SK-N-SH (cell line): ENCODE measurements at places on chromosomes 6 and 20. TPM values are rescaled to one million over a fixed set of nuclear protein-coding genes. Genes with fewer than 3 reads are reported as not detected.

GRCh38 chr6:39137245-39137644 lies 22.3 kb upstream of the SAYSD1 start:
- no peak for DNase-seq

DNA sequence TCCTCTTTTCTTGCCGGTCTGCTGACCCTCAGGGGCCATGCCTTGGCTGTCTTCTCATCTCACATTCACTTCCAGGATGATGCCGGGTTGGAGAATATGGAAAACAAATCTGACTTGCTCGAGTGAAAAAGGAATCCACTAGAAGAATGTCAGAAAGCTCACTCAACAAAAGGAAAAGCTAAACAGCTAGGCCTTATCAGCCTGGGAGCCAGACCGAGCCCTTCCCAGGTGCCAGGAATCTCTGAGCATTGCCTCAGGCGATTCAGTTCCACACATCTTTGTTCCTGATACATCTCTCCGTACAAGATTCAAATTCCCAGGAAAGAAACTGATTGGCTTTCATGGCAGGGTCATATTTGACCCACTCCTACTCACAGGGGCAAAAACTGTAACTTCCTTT lies 9.2 kb upstream of the OSER1 start:
- DNase-seq: no peak

DNA sequence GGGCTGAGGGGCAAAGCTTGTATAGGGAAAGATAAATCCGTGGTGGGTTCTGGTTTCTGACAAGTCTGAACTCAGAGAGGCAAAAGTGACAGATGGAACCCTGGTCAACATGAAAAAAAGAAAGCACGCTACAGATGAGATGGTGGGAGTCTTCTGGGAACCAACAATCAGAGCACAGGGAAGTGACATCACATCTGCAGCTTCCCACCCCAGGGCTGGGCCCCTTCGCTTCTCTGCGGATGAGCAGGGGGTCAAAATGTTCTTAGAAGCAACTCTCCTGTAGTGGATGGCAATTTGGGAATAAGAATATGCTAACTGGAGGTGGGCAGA lies 129.2 kb upstream of the AKAP12 start:
- DNase-seq: no peak

- DNase-seq: no peak
Measured at GRCh38 chr6:41487860-41488432, 58.2 kb upstream of the FOXP4 start.

DNA sequence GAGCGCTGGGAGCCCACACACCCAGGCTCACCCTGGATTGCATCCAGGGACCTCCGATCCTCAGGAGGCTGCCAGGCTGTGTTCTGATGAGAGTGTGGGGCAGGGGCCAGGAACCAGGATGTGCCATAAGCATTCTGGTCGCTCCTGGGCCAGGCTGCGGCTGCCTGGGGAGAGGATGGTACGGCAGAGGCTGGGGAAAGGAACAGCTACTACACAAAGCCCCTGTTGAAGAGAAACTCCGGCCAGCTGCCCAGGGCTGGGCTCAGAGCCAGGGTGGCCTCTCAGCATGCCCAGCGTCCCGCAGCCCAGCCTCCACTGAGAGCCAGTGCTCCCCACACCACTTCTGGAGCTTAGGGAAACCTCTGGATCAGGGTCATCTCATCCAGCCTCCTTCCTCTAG lies 21.7 kb upstream of the OCSTAMP start:
- peak; percentile 73 for DNase-seq

PNLDC1 gene
- not detected in 2 replicates for polyA plus RNA-seq

DNA sequence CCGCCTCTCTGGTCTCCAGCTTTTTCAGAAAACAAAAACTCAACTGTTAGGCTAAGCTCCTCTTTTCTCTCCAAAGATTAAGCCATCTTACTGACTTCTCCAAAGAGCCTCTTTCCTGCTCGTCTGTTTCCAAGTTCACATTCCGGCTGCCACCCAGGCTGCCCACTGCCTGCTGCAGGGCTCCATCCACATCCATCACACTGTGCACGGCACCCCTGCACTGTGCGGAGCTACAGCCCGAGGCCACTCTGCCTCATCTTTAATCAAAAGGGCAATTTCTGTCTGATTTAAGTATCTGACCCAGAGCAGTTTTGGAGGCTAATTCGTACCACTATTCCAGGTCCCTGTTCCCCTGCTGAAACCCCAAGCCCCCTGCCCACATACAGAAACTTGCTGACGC lies 141.6 kb upstream of the ARMC2 start:
- no peak for DNase-seq

DNA sequence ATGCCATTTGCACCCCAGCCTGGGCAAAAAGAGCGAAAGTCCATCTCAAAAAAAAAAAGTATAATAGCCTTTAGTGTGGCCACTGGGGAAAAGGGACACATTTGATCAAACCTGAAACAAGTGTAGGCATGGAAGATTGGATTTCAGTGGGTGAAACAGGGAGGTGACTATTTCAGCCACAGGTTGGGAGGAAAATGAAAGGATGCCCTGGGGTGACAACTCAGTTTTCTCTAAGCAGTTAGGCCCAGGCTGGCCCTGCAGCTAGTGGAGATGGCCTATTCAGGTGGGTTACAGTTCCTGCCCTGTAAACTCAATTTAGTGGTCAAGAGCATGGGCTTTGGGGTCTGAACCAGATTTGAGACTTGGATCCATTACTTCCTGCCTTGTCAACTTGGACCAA lies 36.4 kb downstream of the SPATA2 start:
- DNase-seq: no peak

PRR18 gene
- 0.02 TPM in 1 of 2 replicates, not detected in the other for polyA plus RNA-seq

WTAP gene
- polyA plus RNA-seq: 12.8 and 14.0 TPM in 2 replicates

ERVFRD-1 gene
- polyA plus RNA-seq: not detected in 2 replicates

REM1 gene
- 6.1 and 7.1 TPM in 2 replicates for polyA plus RNA-seq

RGL2 gene
- polyA plus RNA-seq: 59.4 and 71.2 TPM in 2 replicates

DNA sequence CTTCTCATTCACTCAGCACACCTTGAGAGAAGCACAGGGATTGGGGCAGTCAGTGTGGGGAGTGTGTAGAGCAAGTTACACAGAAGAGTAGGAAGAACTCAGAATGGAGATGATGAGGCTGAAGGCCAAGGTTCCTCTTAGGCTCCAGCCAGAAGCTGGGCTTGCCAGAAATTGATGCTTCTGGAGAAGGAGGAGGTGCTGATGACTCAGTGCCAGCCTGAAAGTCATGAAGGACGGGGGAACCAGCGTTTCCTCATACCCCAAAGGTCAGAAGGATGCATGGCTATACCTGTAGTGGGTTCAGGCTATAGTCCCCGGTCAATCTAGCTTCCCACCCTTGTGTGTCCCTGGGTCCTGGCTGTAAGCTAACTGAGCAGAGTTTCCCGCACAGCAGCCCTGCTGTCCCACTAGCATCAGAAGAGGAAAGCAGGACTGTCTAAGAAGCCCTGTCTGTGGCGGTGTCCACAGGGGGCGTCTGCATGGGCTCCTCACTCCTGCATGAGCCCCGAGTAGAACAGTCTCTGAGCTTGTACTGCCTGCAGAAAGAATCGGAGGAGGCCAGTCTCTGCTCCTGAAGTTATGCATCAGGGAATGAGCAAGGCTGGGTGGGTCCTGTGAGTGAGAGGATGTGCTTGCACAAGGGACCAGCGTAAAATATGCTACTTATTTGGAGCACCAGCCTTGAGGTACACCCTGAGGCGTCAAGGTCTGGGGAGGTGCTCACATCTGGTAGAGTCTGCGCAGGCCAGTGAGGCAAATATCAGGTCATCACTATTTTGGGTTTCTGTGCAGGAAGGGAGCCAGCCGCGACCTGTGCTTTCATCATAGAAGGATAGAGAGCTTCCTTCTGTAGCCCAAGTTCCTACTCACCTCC lies 148.5 kb downstream of the MRPL14 start:
- no peak for DNase-seq

CFAP61 gene
- polyA plus RNA-seq: 0.26 and 0.62 TPM in 2 replicates

GRCh38 chr20:49786196-49786595 lies 26.4 kb upstream of the SLC9A8 start:
- DNase-seq: no peak

DNA sequence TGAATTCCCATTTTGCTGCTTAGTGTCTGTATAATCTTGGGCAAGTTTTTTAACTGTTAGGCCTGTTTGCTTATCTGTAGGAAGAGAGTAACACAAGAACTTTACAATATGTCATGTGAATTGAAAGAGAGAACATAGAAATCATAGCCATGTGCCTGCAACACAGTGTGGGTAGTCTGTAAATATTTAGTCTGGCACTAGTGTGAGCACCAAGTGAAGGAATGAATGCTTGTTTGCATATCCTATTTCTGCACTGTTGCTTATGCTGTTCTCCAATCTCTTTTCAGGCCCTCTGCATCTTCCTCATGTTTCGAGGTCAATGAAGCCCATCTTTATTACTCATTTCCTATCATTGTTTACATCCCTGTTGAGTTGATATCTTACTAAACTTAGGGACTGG lies 49.2 kb downstream of the CBFA2T2 start:
- DNase-seq: no peak

GRCh38 chr6:84166395-84166794 lies 61.0 kb downstream of the CEP162 start:
- no peak for DNase-seq

TMEM242 gene
- 7.4 and 8.3 TPM in 2 replicates for polyA plus RNA-seq

- DNase-seq: no peak
Measured at GRCh38 chr20:36932476-36933426, 18.8 kb downstream of the SAMHD1 start.

DNA sequence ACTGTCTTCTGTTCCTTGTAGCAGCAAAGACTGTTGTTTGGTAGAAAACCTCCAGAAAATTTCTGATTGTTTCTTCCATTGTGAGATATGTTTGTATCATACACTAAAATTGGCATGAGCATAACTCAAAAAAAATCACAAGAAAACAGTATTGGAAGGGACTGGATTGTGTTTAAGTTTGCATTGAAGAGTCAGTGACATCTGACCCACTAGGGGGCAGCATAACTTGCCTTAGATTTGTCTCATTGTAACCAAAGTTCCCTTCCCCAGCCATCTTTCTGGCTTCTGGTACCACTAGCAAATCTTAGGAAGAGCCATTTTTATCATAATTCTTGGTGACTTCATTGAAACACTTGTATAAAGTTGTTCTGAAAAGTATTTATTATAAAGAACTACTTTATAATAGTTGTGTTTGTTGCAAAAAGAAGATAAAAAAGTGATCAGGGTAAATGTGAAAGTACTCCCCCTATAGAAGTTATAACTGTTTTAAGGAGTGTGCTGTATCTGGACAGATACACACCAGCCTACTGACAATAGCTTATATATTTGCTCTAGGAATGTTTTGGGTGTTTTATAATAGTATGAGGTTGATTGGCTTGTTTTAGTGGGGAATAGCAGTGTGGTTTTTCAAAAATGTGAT lies 7.7 kb downstream of the CSTF1 start:
- DNase-seq: peak; percentile 56

GRCh38 chr6:99146711-99147110 lies 199.0 kb upstream of the FBXL4 start:
- DNase-seq: no peak
